Suprapubic skin (tissue), 4 donors: ENCODE measurements at places on chromosomes 5 and 9. TPM values are rescaled to one million over a fixed set of nuclear protein-coding genes. Genes with fewer than 3 reads are reported as not detected.

LEAP2 gene
- 0.21 TPM for total RNA-seq

FAXDC2 gene
- 28.8 TPM for total RNA-seq

MAMDC2 gene
- 17.3 TPM for total RNA-seq

MFAP3 gene
- 48.4 TPM for total RNA-seq

PLAC8L1 gene
- not detected for total RNA-seq
